ENCODE measurements at places on chromosomes 5 and 9.

DNA sequence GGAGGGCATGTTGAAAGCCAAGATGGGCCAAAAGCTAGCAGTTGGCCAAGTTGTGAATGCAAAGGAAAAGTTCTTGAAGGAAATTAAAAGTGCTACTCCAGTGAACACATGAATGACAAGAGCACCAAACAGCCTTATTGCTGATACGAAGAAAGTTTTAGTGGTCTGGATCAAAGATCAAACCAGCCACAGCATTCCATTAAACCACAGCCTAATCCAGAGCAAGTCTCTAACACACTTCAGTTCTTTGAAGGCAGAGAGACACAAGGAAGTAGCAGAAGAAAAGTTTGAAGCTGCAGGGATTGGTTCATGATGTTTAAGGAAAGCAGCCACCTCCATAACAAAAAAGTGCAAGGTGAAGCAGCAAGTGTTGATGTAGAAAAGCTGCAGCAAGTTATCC is 71.6 kb downstream of the ERCC6L2 start:
- DNase-seq = no peak

- no peak for DNase-seq
Measured at GRCh38 chr5:9350301-9350797, 195.5 kb downstream of the SEMA5A start.

GRCh38 chr5:66653325-66653724 is 57.1 kb downstream of the MAST4 start:
- DNase-seq = no peak

DNA sequence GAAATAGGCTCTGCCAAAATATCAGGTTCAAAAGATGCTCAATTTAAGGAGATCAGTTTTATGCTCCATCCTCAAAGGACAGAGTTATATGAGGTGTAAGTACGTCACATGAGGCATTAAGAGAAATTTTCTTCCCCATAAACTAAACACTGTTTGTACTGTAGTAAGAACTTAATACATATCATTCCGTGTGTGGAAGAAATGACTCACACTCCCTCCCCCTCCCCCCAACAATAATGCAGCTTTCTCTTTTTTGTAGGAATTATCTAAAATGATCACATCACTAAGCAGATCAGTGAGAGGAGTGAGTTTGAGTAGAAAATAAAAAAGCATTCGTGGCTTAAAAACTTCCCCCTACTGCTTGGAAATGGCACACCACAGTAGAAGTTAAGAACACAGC is 2.2 kb downstream of the CDH12 start:
- no peak for DNase-seq

- DNase-seq = no peak
Measured at GRCh38 chr5:139658501-139658927, 10.4 kb downstream of the CXXC5 start.

DNA sequence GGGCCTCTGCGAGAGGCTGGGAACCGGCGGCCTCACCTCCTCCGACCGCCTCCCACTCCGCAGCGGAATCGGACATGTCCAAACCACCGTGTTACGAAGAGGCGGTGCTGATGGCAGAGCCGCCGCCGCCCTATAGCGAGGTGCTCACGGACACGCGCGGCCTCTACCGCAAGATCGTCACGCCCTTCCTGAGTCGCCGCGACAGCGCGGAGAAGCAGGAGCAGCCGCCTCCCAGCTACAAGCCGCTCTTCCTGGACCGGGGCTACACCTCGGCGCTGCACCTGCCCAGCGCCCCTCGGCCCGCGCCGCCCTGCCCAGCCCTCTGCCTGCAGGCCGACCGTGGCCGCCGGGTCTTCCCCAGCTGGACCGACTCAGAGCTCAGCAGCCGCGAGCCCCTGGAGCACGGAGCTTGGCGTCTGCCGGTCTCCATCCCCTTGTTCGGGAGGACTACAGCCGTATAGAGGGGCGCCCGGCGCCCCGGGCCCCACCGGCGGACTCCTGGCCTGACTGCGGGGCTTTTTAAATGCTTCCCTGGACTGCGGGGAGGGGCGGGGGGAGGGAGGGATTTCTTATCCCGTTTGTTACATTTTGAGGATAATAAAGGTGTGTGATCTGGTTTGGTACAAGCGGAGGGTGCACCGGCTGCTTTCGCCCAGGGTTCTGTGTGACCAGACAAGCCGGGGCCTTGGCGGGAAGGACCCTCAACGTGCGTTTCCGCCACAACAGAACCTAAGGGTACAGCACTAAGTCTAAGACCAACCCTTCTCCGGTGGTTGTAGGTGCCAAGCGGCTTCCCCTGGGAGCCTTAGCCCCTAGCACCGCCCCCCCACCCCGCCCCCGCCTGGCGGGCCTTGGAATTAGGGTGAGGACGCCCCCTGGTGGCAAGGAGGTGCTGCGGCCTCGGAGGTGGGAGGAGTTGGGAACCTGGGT is 9.3 kb downstream of the PRR7 start:
- DNase-seq = no peak

- no peak for DNase-seq
Measured at GRCh38 chr5:88536146-88536545, 267.5 kb upstream of the TMEM161B start.

DNA sequence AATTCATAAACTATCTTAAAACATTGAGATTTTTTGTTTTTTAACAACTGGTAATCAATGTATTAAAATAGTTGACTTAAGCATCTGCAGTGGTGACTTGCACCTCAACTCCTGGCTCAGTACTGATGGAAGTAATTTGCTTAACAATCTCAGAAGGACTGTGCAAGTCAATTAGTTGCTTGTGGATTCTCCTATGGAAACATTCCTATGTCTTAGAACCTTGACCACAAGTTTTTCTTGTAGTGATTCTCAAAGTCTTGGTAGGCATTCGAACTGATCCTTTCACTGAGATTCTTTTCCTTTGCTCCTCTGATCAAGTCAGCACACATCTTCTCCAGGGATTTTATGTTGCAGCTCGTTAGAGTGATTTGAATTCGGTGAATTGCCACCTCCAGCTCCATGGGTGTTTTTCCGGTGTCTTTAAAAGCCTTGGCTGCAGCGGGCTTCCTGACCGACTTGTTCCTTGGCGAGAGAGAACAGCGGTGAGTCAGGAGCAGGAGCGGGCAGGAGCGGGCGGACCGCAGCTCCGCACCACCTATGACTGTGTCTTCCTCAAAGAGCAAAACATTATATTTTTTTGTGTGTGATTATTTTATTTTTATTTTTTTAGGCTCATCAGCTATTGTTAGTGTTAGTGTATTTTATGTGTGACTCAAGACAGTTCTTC is 21.1 kb downstream of the HMGXB3 start:
- DNase-seq = no peak

- no peak for DNase-seq
Measured at GRCh38 chr9:128902351-128903078, 18.3 kb upstream of the PHYHD1 start.

- DNase-seq = no peak
Measured at GRCh38 chr9:136031741-136032730, 63.1 kb downstream of the NACC2 start.

- no peak for DNase-seq
Measured at GRCh38 chr9:78765861-78766260, 468.9 kb downstream of the PSAT1 start.

- no peak for DNase-seq
Measured at GRCh38 chr9:1434052-1434767, 384.1 kb downstream of the DMRT2 start.

GRCh38 chr9:72687331-72687730 is 165.9 kb downstream of the TMC1 start:
- no peak for DNase-seq

GRCh38 chr5:73805449-73805848 is 179.5 kb downstream of the ARHGEF28 start:
- DNase-seq = no peak

- no peak for DNase-seq
Measured at GRCh38 chr5:43045236-43045635, 5.1 kb upstream of the ANXA2R start.

DNA sequence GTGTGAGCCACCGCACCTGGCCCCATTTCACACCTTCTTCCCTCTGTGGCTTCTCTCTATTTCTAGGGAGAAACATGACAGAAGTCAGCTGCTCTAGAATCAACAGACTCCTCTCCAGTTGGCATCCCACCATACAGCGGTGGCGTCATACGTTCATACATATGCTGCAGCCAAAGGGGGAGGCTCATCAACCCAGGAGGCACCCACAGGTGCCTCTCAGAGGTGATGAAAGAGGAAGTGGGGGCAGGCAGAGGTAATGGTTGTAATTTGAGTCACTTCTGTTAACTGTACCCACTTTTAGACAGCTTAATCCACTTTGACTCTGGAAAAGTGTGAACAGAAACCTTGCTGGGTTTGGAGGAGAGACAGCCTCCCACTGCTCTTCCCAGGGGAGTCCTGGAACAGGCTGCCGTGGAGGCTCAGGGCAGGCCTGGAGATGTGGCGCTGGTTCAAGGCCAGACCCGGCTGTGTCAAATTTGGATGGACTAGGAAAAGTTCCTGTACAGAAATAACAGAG is 47.3 kb upstream of the SUB1 start:
- no peak for DNase-seq

- DNase-seq = no peak
Measured at GRCh38 chr5:35859101-35859661, 2.5 kb downstream of the IL7R start.

DNA sequence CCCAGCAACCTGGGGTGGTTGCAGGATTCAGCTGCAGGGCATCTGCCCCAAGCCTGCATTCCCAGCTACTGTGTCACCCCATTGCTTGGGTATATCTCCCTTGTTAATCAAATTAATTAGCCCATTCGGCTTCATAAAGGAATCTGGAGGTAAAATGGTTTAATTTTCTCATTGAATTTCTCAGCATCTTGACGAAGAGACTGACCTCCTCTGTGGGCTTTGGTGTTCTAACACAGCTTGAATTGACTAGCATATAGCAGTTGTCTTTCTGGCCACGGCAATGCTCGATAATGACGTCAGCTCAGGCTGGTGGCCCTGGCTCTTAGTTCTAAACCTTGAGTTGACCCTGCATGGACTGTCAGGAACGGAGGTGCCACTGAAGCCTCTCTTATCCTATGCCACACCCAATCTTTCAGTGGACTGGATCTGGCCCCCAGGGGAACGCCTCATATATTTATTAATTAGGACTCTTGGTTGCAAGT is 72.4 kb downstream of the MSX2 start:
- no peak for DNase-seq

DNA sequence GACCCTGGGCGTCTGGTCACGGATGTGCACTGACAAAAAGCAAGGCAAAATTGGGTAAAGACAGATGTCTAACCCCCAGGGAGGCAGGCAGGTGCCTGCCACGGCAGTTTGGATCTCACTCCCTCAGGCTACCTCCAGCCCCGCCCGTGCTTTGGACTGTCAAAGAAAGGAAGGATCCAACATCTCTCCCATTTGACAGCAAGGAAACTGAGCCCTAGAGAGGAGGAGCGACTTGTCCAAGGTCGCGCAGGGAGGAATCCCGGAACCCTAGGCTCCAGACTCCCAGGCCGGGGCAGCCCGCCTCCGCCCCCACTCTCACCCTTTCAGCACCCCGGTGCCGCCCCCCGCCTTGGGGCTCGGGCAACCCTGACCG is 376 bp downstream of the GOLGA1 start:
- no peak for DNase-seq

DNA sequence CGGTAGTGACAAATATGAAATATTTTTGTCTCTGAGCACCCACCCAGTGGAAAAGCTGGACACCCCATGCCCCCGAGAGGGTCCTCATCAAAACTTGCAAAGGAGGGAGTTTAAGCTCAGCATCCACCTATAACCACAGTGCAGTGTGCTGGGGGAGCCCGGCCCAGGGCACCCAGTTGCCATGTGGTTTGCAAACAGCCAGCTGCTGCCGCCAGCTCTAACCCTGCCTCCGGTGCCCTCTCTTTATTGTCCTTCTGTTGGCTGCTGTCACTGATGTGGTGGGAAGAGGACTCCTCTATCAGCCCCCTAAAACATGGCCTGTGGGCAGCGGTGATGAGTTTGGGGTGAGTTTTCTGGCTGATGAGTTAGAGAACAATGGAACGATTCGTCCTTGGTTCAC is 160.9 kb upstream of the MVB12B start:
- no peak for DNase-seq

GRCh38 chr9:115211413-115212124 is 93.6 kb upstream of the TNC start:
- DNase-seq = no peak

- DNase-seq = no peak
Measured at GRCh38 chr5:173841710-173842109, 46.4 kb upstream of the CPEB4 start.

- DNase-seq = no peak
Measured at GRCh38 chr5:150672237-150672883, 11.3 kb downstream of the MYOZ3 start.

GRCh38 chr9:86034863-86035734 is 64.3 kb downstream of the GOLM1 start:
- no peak for DNase-seq

GRCh38 chr5:113081881-113082546 is 105.4 kb downstream of the DCP2 start:
- DNase-seq = no peak

DNA sequence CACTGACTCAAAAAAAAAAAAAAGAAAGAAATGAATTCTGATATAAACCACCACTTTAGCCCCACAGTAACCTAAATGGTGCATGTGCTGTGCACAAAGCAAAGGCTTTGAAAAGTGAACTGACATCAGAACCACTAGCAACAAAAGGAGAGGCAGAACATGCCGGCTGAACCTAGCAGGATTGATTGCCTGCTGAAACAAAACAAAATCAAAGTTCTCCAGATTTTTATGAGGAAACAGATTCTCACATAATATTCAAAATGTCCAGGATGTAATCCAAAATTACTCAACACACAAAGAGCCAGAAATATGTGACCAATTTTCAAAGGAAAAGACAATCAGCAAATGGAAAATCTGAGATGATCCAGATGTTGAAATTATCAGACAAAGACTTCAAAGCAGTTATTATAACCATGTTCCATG is 37.9 kb downstream of the UBTD2 start:
- DNase-seq = no peak
